CD4-positive, alpha-beta T cell treated with Interleukin-17A for 1 hour (primary cell): ENCODE measurements at places on chromosomes 2 and 18.

DNA sequence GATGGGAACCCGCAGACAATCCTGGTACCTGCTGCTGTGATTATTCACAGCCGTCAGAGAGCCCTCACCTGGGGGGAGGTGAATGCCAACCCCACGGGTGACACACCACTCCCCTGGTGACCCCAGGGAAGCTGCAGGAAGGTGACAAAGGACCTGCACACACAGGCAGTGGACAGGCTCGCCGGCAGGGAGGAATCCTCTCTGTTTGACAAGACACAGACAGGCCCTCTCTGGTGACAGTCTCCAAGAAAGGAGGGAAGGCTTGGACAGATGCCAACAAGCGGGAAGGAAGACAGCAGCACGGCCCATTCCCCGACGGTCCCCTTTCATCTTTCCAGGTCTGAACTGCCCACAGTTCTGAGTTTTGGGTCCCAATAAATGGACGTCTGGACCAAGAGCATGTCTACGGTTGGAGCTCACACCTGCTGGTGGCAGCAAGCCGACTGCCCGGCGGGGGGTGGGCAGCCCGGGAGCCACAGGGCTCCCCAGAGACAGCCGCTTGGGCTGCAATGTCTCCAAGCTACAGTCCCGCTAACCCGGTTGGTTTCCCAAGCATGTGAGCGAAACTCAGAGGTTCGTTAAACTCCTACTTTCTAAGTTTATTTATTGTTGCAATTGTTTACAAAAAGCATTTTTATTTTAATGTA lies 31.8 kb downstream of the HDAC4 start:
- DNase-seq: no peak

- no peak for DNase-seq
These were observed 573.3 kb downstream of the LRP1B start for GRCh38 chr2:141557329-141558095.

DNA sequence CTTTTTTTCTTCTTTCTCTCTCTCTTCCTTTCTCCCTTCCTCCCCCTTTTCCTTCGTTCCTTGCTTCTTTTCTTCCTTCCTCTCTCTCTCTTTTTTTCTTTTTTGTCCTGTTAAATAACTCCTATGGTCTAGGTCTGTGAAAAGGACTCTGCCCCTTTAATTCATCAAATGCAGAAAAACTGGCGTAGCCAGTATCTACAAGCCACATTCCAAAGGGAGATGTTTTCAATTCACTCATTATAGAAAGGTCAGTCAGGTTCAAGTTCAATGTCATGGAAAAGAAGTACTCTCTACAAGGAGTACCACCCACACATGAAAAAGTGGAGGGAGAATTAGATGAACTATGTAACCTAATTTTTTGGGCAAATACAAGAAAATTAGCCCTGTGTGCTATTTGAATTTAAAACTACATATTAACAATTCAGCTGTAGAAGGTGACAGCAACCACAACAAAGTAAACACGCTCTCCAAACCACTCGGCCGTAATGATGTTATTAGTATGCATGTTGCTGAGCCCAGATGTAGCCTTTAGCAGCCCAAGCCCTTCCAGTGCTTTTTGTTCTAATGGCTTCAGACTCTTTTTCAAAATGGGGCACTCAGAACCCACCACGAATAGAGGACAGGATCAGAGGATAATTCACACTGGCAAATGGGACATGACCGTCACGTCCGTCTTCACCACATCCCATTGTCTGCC lies 735.4 kb upstream of the FANCL start:
- no peak for DNase-seq

- DNase-seq: no peak
These were observed 762.3 kb downstream of the DCDC2C start for GRCh38 chr2:4465671-4466070.

GRCh38 chr2:125961739-125962138 lies 694.2 kb upstream of the GYPC start:
- DNase-seq: no peak

DNA sequence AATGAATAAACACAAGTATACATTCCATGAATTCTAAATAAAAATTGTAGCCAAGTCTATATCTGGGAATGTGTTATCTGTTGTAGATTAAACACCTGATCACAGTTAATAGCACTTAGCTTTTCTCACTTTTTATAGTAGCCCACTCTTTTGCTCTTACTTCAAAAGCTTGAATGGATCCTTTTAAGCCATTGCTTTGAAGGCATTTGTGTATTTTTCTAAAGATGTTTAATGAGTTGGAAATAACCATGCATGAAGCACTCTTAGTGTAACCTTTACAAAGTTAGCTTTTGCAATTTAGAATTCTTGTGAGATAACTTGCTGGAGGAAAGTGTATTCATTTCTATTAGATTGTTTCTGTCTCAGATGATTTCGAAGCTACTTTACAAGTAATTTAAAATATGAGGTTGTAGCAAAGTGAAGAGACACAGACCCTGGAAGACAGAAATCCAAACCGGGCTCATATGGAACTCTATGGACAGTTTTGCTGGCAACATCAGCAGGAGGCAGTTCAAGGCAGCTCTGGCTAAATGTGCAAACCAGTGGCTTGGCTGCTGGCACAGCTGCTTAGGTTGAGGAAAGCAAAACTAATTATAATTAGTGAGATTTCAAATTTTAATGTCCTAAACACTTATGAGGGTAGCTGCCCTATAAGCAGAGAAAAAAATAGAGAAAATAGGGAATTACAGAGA lies 469.8 kb upstream of the ZEB2 start:
- no peak for DNase-seq

GRCh38 chr18:69890558-69890957 lies 57.1 kb downstream of the CD226 start:
- DNase-seq: no peak

GRCh38 chr2:18001671-18002070 lies 123.2 kb downstream of the KCNS3 start:
- no peak for DNase-seq

DNA sequence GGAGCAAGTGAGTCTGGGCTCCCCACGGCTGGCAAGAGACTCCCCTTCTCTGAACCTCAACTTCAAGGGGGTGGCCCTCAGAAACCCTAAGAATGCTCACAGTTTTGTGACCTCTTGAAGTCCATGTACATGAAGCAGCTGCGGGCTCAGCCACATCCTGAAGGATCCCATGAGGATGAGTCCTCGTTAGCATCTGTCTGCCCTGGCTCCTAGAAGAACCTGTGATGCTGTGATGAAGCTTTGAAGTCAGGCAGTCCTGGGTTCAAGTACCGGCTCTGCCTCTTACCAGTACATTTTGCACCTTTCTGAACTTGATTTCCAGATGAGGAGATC lies 38.1 kb downstream of the SDC1 start:
- DNase-seq: no peak

DNA sequence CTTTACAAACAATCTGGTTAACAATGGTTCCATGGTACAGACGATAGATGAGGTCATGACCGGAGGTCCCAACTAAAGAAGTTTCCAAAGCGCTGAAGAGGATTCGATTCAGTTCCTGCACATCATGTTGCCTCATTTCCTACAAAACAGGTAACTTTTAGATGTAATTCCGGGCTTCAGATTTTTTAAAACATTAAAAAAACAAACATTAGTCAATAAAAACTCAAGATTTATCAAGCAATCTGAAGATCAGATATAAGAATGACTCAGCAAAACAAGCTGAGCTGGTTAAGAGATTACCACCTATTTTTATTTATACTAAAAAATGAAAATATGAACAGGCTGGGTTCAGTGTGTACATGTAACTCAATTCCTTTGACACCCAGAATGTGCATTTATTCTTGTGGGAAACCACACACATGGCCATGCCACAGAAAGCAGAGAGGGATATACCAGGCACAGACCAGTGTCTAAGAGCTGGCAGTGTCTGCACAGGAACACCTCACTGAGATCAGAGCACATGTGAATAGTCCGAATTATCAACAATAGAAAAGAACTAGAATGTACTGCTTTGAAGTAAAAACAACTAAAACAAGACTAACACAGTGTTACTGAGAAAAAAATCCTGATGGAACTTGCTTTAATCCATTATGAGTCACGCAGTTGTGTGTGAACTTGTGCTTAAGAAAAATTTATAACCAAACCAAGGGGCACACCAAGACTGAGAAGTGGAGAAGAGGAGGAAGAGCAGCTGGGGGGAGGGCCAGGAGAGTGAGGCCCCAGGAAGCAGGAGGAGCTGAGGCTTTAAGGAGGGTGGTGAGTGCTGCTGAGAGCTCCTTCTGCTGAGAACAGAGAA lies 9.5 kb downstream of the USP40 start:
- no peak for DNase-seq

GRCh38 chr2:75676464-75676863 lies 29.9 kb downstream of the MRPL19 start:
- DNase-seq: no peak

- no peak for DNase-seq
These were observed 498.7 kb upstream of the SPRED2 start for GRCh38 chr2:65931056-65931455.

DNA sequence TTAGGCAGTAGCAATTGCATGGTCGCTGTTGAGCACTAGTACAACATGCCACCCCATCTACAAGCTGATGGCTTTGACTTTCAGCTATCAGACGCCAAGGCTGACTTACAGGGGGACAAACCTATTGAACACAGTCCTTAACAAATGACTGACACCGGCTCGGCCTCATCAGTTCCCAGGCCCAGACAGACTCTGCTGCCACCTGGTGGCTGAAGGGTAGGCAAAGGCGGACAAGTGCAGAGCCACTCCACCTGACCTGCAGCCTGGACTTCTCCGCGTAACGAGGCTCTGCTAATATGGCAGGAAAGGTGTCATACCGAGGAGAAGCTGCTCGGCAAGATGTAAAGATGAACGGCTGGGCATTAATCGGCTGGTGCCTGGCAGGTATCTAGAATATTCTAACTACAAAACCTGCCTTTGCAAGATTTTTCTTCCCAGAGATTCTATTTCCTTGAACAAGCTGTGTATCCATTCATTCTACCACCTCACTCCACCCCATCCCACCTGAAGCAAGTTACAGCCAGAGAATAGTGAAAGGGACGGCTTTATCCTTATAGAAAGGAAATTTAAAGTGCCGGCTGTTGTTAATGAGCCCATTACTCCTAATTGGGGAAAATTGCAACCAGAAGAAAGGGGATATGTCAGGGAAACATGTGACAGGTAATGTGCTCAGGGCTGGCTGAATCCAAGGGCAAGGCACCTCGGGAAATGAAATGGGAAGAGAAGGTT lies 67.4 kb downstream of the STEAP3 start:
- DNase-seq: no peak

DNA sequence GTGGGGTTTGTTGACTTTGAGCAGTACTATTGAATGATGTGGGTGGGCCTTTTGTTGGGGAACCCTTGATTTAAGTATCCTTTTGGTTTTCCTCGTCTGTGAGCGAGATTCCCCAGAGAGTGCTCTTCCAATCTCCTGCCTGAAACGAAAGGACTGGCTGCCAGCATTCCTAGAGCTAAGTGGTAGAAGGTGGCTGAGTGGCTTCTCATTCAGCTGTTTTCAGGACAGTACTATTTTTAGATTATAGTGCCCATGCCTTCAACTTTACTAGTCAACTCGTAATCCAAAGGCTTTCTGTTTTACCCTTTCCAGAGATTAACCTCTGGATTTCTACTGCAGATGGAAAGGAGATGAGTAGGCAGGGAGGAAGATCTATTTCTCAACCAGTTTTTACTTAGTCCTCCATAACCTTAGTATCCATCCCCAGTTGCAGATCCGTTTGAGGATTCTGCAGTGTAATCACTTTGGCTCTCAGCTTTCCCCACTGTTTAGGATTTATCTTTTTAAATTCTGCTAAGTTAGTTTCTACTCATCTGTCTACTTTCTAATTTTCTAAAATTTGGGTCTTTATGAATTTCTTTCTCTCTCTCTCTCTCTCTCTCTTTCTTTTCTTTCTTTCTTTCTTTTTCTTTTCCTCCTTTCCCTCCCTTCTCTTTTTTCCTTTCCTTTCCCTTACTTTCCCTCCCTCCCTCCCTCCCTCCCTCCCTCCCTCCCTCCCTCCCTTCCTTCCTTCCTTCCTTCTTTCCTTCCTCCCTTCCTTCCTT lies 9.2 kb downstream of the SLC4A1AP start:
- DNase-seq: no peak

DNA sequence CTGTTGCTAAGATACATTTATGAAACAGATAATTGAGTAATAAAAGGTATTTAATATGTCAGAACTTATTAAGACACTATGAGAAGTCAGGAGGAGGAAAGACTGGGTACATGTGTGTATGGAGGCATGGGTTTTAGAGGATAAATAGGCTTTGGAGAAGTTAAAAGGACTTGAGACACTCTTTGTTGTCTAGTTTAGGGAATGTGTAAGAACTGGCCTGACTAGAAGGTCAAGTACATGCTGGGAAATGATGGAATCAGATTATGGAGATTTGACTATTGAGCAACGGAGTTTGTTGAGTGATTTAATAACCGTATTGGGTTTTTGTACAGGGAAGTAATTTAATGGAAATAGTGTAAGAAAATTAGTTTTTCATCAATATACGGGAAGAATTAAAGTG lies 28.2 kb upstream of the SPDYA start:
- no peak for DNase-seq

DNA sequence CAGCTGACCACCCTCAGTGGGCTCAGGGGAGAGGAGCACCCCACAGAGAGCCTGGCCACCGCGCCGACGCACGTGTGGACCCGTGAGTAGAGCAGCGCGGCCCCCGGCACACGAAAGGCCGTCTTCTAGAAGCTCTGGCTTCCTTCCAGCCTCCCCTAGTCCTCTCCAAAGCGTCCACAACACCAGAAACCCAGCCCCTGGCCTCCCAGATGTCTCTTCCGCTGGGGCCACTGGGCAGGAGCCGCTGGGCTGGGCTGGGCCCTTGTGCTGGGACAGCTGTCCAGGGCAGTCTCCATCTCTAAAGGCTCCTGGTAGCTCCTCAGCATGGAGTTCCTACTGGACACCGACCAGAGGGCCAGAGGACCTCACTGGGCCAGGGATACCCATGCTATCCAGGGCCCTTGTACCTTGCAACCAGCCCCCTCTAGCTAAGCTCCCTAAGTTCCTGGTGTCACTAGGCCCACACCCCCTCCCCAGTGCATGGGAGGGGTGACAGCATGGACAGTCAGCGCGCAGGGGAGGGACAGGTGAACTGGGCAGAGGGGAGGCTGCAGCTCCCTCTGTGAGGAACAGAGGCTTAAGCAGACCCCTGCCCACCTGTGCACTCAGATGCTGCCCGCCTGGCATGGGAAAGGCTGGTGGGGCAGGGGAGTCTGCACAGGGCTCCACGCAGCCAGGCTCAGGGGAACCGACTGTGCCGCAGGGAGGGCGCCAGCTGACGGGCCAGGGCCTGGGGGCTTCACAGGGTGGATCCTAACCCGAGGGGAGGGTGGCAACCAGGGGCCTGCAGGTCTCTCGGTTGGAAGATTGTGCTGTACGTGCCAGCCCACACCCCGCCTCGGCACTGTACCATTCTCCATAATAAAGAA lies 32.9 kb downstream of the MTERF4 start:
- DNase-seq: no peak

- no peak for DNase-seq
These were observed 94.7 kb downstream of the EXOC6B start for GRCh38 chr2:72731116-72731515.
